ENCODE measurements at places on chromosomes 1 and 21. TPM values are rescaled to one million over a fixed set of nuclear protein-coding genes. Genes with fewer than 3 reads are reported as not detected.

DNA sequence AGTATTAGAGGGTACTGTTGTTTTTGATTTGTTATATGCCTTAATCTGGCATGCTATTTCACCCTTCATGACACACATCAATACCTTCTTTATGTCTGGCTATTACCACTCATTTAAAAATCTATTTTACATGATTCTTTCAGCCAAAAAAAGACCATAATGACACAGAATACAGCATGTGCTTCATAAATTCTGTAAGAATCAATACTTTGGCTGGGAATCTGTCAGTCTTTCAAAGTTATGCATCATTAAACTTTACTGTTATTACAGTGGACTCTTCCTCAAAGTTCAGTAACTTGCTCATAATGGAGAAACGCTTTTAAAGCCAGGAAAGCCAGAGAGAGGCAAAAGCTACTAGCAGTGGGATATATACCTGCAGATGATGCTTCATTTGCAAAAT is 247.2 kb upstream of the ADGRL2 start:
- no peak for DNase-seq

GRCh38 chr1:30883389-30884172 is 25.0 kb downstream of the SDC3 start:
- DNase-seq = no peak

GRCh38 chr21:46604975-46605766 is at the start of gene S100B:
Gene S100B (minus strand): TSS chr21:46605082. CDS start chr21:46602415, 2,667 bp downstream.
- DNase-seq = no peak

- DNase-seq = no peak
Measured at GRCh38 chr1:101122452-101123166, 97.0 kb upstream of the DPH5 start.

CD5L gene
- 0.27 TPM for total RNA-seq
